Cardiac septum (tissue), 1 donor: ENCODE measurements at places on chromosomes 1 and 21. TPM values are rescaled to one million over a fixed set of nuclear protein-coding genes. Genes with fewer than 3 reads are reported as not detected.

TAS1R1 gene
- not detected for total RNA-seq

FMO4 gene
- 5.3 TPM for total RNA-seq

KCNE2 gene
- total RNA-seq: 0.22 TPM

CACNA1S gene
- 0.19 TPM for total RNA-seq

TAGLN2 gene
- total RNA-seq: 103 TPM

RGS8 gene
- total RNA-seq: not detected

SERTAD4 gene
- 3.7 TPM for total RNA-seq

TMEM82 gene
- not detected for total RNA-seq

CD101 gene
- 1.6 TPM for total RNA-seq

CD52 gene
- total RNA-seq: 4.6 TPM

FCRLB gene
- 0.38 TPM for total RNA-seq

GRCh38 chr1:10339815-10340214 lies 59.0 kb upstream of the PGD start:
- DNase-seq: no peak

DNA sequence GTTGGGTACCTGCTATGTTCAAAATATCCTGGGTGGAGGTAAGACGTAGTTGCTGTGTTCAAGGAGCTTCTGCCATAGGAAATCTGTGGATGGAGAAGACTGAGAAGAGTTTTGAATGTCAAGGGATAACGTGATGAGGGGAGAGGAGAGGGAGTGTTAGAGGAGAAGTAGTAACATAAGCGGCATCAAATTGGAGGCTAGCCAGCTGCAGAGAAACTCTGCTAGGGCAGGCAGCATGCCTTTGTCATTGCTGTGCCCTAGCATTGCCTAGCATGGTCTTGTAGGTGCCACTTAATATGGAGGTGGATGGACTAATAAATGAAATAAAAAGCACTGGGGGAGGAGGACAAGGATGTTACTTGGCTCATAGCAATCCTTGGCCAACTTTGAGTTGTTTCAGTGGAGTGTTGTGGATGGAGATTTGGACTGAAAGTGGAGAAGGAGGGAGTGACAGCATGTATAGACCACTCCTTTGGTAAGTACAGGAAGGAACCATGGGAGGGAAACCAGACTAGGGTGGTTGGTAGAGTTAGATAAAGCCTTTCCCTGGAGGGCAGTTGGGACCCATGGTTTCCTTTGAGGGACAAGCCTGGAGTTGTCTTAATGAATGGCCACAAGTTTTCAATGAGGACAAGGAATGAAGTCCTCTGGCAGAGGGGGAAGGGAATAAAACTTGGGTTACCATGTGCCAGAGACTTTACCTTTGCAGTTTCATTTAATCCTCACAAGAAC lies 6.3 kb downstream of the VANGL1 start:
- no peak for DNase-seq

GRCh38 chr1:201625851-201626251 lies 86.9 kb downstream of the NAV1 start:
- DNase-seq: no peak

GRCh38 chr1:226960944-226961765 lies 21.1 kb downstream of the COQ8A start:
- DNase-seq: no peak

DNA sequence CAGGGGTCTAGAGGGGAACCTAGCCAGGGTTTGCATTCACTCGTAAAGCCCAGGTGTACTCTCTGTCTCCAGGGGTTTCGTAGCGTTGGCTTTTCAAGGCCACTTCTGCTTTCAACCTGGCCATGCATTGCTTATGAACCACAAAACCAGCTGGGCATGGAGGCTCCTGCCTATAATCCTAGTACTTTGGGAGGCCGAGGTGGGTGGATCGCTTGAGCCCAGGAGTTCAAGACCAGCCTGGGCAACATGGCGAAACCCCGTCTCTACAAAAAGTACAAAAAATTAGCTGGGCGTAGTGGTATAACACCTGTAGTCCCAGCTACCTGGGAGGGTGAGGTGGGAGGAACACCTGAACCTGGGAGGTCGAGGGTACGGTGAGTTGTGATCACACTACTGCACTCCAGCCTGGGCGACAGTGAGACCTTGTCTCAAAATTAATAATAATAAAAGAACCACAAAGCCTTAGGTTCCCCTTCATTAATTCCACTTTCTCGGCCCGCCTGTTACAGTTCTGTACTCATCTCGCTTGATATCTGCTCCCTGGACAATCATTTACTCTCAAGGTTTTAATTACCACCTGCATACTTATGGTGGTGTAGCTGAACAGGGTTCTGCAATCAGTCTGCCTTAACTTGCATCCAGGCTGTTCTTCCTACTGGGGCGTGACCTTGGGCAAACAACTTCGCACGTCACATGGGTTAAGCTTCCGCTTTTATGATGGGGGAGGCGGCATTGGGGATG lies 6.1 kb downstream of the SLC16A4 start:
- no peak for DNase-seq

DNA sequence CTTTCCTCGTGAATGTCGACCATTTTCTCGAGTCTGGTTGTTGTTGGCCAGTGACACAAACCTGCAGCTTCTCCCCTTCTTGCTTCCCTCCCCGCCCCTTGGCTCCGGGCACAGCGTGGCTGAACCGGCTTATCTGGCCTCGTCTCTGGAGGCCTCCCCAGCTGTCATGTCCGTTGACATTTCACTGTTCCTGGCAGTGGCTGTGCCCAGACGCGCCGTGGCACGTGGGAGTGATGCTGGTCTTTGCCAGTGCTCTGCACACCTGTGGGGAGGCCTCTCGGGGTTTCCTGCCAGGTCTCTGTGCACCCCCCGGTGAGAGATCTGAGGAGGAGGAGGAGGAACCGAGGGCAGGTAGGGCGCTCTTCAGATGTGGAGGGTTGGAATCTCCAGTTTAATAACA lies 23.7 kb downstream of the SKI start:
- DNase-seq: peak; percentile 88

DNA sequence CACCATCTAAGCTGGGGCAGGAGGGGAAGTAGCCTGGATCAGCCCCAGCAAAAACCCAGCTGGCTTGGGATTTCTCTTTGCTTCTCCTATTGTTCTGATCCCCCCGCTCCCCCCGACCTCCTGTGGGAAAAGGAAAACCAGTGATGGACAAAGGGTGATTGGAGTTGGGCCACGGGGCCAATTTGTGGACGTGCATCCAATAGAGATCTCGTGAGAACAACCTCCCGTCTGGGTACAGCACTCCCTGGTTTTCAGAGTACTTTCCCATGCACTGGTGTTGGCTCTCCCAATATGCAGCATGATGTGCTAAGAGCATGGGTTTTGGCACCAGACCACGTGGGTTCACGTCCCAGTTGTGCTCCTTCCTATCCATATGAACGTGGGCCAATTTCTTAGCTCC lies 9.0 kb downstream of the BLACAT1 start:
- no peak for DNase-seq

GRCh38 chr1:160414881-160415280 lies 14.5 kb downstream of the VANGL2 start:
- DNase-seq: no peak

DNA sequence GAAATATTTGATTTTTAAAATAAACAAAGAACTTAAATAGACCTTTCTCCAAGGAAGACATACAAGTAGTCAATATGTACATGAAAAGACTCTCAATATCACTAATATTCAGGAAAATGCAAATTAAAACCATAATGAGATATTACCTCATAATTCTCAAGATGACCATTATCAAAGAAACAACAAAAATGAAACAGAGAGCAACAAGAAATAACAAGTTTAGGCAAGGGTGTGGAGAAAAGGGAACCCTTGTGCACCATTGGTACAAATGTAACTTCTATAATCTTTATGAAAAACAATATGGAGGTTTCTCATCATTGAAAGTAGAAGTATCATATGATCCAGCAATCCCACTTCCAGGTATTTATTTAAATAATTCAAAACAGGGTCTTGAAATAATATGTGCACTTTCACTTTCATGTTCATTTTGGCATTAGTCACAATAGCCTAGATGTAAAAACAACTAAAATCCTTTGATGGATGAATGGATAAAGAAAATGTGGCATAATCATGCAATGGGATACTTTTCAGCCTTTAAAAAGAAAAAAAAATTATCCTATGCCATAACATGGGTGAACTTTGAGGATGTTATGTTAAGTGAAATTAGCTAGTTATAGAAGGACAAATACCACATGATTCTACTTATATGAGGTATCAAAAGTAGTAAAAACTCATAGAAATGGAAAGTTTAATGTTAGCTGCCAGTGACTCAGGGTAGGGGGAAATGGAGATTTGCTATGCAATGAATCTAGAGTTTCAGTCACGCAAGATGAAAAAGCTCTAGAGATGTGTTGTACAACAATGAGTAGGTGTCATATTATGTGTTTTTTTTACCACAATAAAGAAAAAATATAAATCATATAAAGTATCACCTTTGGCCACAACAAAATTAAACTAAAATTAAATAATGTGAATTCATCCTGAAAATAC lies 114.5 kb upstream of the LYPLAL1 start:
- no peak for DNase-seq

GRCh38 chr1:95127380-95127779 lies 10.2 kb downstream of the TLCD4 start:
- no peak for DNase-seq

- DNase-seq: no peak
Observed at GRCh38 chr1:210607361-210607760, 278.7 kb downstream of the HHAT start.

GRCh38 chr1:238892612-238893011 lies 493.8 kb upstream of the CHRM3 start:
- no peak for DNase-seq

DNA sequence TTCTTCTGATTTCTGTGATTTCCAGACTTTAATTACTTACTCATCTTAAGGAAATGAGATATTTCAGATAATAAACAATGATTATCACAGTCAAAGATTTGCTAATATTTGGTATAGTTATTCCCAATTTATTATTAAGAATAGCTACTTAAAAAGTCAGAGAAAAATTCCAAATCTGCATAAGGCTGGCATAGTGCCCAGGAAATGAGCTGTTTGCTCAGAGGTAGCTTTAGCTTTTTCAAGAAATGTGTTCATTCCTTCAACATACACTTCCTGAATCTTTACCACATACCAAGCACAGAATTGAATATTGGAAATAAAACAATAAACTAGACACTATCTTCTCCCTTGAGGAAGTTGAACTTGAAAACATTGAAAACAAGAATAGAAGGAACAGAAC lies 44.3 kb upstream of the KCNK1 start:
- no peak for DNase-seq

- no peak for DNase-seq
Observed at GRCh38 chr1:177210071-177210470, 39.3 kb downstream of the BRINP2 start.

GRCh38 chr1:30759718-30760281 lies 2.2 kb upstream of the LAPTM5 start:
- DNase-seq: no peak

GRCh38 chr1:154094411-154094810 lies 60.5 kb downstream of the NUP210L start:
- no peak for DNase-seq

DNA sequence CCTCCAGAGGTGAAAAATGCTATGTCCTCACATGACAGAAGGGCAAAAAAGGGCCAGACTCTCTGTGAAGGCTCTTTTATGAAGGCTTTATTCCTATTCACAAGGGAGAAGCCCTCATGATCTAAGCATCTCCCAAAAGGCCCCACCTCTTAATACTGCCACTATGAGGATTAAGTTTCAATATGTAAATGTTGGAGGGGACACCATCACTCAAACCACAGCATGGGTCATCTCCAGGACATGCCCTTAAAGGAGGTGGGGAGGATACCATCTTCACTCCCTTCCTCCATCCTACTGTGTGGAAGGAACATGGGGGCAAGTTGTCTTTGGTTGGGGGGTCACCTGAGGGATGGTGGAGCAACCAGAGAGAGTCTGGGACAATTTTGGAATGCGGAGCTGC lies 170.1 kb downstream of the TRIM33 start:
- DNase-seq: no peak

- DNase-seq: no peak
Observed at GRCh38 chr21:42448686-42449085, 45.0 kb downstream of the UBASH3A start.

DNA sequence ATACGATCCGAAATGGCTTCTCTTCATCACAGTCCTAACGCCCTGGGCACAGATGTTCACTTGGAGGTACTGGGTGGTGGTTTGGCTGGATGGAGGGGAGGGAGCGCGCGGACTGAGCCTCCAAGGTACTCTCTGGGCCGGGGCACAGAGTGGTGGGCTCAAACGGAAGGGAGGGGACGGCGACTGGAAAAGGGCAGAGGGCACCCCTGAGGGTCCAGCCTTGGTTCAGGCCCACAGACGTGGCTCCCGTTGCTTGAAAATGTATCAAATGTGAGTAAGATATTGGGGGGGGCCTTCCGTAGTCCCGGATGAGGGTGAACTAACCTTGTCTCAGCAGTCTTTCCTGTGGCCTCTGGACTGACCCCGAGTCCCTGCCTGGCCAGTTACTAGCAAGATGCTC lies 463 bp downstream of the IL12RB2 start:
- no peak for DNase-seq

DNA sequence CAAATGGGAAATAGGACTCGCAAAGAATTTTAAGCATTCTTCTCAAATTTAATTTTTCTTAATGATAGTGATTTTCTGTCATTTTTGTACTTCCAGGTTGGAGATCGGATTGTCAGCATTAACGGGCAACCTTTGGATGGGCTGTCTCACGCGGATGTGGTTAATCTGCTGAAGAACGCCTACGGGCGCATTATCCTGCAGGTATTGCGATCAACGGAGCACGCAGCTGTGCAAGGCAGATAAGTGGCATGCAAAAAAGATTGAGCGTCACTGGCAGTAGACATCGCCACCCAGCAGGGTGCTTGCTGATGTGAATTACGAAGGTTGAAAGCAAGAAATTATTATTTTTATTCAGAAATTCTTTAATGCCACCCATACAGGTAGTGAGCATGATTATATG lies 65.9 kb upstream of the L1TD1 start:
- DNase-seq: no peak

- DNase-seq: no peak
Observed at GRCh38 chr21:41703857-41704501, 62.9 kb downstream of the RIPK4 start.

- no peak for DNase-seq
Observed at GRCh38 chr1:160756849-160757201, 17.8 kb downstream of the SLAMF7 start.

- no peak for DNase-seq
Observed at GRCh38 chr1:24502065-24502708, 449 bp upstream of the RCAN3 start.

- no peak for DNase-seq
Observed at GRCh38 chr1:216825557-216825956, 102.3 kb upstream of the ESRRG start.

GRCh38 chr1:43373066-43373940 lies 5.5 kb upstream of the ELOVL1 start:
- DNase-seq: no peak

GRCh38 chr1:241591317-241591716 lies 48.9 kb downstream of the CHML start:
- DNase-seq: no peak
